NCI-H2107 (cell line): ENCODE measurements at places on chromosomes 4 and X.

DNA sequence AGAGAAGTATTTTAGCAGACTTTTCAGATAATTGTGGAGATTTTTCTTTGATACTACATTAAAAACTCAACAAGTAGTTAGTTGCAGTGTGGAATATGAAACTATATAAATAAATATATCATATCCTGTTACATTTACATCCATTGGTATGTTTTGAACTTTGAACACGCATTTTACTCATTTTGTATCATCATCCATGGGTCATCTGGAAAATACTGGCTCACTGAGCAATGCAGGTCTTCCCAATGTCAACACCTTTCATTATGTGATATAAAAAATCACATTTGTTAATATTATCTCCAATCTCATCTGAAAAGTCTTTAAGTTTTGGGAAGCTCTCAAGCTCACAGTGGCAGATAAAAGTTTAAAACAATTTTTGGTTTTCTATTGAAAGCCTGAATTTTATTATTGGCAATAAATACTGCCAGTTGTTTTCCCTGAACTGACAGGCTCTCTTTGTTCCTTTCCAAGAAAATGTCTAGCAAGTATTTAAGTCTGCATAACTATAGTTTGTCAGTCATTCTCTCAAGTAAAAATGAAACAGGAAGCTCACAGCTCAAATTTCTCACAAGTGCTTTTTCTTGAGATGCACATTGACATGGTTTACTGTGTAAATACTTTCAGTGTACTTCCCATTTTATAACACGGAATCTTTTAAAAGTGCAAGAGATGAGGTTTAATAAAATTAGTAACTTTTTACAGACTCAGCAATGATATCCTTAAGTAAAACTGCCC lies 183.5 kb upstream of the GPC4 start:
- DNase-seq, result no peak

DNA sequence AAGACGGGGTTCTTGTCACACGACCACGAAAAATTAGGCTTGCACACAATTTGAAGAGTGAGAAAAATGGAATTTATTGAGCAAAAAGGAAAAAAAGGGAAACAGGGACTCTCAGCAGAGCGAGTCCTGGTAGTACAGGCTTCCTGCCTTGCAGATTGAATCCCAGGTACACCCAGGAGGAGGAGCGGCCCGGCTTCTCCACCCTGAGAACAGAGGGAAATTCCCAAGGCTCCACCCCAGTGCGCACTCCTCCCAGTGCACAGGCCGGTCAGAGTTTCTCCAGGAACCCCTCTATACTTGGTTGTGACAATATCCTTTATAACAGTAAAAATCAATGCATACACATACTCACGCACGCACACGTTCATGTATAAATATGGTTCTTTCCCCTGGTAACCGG lies 22.0 kb downstream of the SLC4A4 start:
- no peak for DNase-seq

DNA sequence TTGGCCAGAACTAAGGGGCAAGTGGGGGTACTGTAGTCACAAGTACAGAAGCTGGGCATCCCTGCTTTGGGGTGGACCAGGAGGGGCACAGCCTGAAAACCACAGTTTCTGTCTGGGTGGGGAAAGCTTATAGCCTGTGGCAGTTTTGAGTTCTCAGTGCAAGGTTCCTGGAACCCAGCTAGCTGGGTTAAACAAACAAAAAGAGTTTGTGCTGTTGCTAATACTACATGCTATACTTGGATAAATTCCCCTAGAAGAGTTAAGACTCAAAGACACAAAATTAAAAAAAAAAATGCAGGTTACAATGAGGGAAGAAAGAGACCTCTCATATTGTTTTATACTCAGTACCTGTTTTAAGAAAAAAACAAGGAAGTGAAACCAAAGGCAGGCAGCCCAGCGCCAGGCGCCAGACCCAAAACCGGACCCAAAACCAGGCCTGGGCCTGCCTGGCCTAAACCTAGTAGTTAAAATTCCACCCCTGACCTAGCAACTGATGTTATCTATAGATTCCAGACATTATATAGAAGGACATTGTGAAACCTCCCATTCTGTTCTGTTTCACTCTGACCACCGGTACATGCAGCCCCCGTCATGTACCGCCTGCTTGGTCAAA lies 50.8 kb downstream of the SLC2A9 start:
- no peak for DNase-seq

GRCh38 chr4:147863808-147864472 lies 132.1 kb downstream of the ARHGAP10 start:
- no peak for DNase-seq

DNA sequence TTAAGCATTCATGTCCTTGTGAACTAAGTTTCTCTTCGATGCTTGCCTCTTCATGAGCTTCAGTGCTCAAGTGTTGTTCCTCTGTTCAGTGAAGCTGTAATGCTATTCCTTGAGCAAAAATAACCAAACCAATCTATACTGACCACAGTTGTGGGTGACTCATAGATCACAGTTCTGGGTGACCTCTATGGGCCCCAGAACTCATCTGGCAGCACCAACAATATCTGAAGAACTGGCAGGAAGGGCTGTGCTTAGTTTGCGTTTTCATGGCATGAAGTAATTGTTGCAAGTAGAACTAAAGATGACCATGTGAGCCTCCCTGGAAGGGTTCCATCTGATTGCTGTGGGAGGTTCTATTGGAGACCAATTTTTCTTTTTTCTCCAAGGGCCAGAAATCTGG lies 106.2 kb downstream of the CCNG2 start:
- no peak for DNase-seq

DNA sequence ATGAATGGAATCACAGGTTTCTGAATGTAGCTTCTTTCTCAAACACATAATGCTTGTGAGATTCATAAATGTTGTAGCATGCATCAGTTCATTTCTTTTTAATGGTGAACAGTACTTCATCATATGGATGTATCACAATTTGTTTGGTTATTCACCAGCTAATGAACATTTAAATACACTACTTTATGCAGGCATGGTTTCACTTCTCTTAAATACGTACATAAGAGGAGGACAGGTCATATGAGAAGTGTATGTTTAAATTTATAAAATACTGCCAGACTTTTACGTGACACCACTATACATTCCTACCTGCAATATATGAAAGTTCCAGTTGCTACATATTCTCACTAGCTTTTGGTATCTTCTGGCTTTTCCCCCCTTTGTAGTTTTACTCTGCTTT lies 65.4 kb downstream of the ANKRD17 start:
- DNase-seq, result no peak

GRCh38 chr4:46211406-46211805 lies 87.6 kb upstream of the GABRG1 start:
- no peak for DNase-seq
